ENCODE measurements at places on chromosomes 2 and 18.

DNA sequence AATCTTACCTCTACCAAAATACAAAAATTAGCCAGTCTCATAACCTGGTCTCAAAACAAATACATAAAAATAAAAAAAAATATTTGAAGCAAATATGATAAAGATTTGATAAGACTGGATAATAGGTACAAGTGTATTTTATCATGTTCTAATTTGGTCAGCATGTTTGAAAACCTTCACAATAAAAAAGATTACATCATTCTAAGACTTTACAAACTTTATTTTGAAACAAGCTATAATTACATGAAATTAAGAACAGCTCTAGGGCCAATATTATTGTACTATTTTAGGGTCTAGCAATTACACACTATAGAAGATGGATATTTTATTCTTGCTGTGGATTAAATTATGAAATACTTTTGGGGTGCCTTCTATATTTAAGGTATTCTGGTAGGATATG, 29.4 kb upstream of the MCM6 start:
- no peak for DNase-seq

GRCh38 chr2:235191486-235191885, 239.7 kb downstream of the SH3BP4 start:
- no peak for DNase-seq

DNA sequence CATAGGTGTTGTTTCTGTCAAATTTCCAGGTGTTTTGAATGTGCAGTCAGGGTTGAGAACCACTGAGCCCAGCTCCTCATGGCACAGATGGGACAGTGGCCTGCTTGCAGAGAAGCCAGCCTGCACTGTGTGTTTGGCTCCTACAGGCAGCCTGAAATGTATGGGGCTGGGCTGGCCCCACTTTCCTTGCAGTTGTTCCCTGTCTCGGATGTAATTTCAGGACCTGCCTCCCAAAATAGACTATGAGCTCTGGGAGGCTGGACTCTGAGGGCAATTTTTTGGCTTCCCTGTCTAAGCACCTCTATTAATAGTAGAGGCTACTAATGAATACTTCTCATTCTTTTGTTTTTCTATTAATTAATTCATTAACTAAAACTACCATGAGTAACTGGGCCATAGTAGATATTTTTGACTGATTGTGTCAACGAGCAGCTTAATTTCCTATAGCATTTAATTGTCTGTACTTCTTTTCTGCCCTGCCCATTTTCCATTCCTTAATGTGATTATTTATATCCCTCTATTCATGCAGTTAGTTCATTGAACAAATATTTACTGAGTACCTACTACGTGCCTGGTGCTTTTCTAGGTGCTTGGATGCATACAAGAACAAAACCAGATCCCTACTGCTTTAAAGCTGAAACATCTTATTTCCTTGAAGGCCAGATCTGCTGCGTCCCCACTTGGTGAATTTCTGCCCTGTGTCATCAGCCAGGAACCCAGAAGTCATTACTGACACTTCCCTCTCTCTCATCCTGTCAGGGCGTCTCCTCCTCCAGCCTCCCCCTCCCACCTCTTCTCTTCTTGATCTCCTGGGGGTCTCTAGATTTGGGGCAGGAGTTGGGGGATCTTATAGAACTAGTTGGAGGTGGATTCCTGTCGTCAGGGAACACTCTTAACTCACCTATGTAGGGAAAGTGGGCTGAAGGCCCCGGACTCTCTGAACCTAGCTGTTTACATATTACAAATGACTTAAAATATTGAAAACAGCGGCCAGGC, 16.3 kb downstream of the DYSF start:
- no peak for DNase-seq

DNA sequence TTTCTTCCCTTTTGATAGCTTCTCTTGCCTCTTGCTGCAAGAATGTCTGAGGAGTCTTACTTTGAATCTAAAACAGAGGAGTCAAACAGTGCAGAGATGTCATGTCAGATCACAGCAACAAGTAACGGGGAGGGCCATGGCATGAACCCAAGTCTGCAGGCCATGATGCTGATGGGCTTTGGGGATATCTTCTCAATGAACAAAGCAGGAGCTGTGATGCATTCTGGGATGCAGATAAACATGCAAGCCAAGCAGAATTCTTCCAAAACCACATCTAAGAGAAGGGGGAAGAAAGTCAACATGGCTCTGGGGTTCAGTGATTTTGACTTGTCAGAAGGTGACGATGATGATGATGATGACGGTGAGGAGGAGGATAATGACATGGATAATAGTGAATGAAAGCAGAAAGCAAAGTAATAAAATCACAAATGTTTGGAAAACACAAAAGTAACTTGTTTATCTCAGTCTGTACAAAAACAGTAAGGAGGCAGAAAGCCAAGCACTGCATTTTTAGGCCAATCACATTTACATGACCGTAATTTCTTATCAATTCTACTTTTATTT, 133.5 kb upstream of the CDCA7 start:
- no peak for DNase-seq

- no peak for DNase-seq
These were observed 83.7 kb downstream of the SDC1 start for GRCh38 chr2:20141056-20141762.

DNA sequence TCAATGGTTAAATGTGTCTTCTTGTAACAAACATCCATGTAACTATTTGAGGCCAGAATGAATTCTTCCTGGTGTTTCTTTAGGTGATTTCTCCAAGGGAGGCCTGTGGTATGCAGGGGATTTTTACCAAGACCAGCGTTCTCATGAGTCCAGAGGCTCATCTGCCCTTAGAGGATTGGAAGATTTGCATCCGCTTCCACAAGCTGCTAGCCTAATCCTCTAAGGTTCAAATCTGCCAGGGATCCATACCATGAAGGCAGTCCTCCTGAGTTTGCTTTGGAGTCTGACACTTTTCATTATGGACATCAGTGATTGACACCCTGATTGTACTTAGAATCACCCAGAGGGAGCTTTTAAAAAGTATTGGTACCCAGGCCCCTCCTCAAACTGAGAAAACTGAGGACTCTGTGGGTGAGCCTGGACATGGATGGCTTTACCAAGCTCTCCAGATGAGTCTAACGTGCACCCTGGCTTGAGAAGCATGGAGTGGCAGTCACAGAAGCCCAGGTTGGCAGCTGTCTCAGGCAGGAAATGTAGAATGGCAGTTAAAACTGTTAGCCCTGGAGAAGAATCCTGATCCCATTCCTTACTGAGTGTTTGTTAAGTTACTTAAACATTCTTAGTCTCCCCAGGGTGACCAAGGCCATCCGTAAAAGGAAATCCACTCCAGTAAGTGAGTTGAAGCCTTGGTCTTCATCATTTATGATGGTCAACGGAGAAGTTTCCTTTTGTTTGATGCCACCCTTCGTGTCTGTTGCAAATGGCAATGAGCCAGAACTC, 95.3 kb upstream of the RMDN2 start:
- no peak for DNase-seq

Measured in hematopoietic multipotent progenitor cell treated with erythropoietin and hydrocortisone succinate and interleukin-3 and kit ligand, for 4 days (in vitro differentiated cells).